Activated CD8-positive, alpha-beta memory T cell treated with anti-CD3 and anti-CD28 coated beads for 1 hour (primary cell): ENCODE measurements at places on chromosomes 7 and 10.

DNA sequence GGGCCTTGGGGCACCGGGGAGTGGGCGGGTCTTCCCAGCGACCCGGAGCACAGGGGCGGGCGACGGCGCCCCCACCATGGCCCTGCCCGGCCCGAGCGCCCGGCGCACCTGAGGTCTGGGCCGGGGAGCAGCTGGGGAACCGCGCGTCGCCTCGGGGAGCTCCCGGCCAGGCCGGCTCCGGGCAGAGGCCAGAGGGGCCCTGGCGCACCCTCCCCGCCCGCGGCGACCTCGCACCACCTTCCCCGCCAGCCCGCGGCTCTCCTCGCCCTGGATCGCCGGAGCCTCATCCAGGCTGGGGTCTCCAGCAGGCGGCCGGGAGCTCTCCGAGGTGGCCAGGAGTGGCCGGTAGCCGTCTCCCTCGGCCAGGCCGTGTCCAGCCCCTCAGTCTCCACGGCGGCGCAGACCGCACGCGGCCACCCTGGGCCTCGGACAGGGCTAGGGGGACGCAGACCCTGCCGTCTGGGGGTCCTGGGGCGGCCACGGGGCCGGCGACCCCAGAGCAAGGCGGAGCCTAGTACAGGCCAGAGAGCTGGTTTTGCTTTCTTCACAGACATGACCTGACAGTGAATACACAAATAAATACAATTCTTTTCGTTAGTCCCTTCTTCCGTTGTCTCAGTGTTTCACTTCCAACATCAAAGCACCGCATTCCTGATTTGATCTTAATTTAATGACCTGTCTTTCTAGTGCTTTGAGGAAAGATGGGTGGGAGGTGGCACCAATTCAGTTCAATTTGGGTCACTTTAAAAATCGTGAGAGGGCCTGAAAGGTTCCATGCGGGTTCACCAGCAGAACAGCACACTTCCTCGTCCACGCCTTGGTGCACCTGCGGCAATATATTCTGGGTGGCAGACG is 356.9 kb downstream of the DNAJB6 start:
- DNase-seq: no peak

- no peak for DNase-seq
These were observed 487.2 kb downstream of the RPS24 start for GRCh38 chr10:78520737-78521430.

DNA sequence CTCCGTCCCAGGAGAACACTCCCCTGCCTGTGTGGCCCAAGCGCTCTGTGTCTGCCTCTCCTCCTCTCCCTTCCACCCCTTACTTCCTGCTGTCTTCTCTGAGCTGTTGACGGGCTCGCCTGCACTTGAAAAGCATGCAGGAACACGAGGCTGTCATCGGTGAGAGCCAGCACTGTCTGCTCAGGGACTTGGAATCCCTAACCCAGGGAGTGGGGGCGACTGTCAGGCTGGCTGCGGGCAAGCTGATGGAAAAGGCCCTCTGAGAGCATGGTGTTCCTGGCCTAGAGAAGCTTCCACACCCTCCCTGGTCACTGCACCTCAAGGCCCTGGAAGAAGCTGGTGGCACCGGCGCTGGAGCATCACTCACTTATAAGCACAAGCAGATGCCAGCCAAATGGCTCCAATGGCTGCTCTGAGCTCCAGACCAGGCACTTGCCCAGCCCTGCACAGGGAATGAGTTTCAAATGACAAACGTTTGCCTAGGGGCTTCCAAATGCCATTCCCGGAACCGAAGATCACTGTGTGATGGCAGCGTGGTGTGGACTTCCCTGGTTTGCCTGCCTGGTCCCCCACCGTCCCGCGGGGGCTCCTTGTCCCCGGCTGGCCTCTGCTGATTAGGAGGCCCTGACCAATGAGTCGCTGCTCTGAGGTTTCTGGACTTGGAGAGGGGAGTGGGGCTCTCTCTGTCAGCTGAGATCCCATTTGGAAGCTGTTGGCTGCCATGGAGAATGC is 56.7 kb upstream of the EBF3 start:
- DNase-seq: no peak

DNA sequence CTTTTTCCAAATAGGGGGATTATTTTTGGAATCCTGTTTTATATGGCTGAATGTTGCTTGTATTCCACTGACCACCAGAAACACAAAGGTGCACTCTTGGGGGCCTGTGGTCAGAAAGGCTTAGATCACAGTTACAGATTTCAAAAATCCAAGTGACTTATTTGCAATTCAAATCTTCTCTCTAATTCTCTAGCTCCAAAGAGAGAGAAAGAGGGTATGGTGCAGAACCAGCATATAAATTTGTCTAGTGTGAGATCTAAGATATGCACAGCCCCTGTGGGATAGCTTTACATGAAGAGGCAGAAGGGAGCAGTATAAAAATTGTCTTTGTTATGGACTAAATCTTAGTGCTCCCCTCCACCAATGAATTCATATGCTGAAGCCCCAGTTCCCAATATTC is 1121.7 kb upstream of the CELF2 start:
- DNase-seq: no peak

DNA sequence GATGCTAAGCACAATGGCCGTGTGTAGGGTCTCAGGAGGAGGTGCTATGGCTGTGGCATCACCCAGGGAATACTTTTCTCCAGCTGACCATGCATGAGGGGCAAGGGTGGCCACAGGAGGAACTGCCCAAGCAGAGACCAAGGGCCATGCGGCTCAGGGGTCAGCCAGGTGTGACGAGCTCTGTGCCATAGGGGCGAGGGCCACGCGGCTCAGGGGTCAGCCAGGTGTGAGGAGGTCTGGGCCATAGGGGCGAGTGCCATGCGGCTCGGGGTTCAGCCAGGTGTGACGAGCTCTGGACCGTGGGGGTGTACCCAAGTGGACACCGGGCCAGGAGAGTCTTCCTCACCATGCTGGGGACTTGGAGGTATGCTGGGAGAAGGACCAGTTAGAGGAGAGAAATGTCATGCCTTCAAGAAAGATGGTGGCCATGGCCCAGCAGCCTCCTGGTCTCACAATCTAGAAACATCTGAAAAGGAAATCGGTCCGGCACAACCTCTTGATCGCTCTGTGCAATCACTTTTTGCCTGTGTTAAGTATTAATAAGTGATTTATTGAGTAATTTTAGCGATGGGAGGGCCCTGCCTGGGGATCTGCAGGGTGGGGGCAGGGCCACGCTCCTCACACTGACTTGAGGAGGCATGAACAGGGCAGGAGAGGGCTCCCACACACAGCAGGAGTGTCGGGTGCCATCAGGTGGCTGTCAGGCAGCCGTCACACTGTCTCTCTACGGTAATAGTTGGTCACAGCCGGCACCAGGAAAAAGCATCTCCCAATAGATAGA is 265.0 kb downstream of the ADARB2 start:
- no peak for DNase-seq

- no peak for DNase-seq
These were observed 67.6 kb upstream of the GSDME start for GRCh38 chr7:24824896-24825295.

DNA sequence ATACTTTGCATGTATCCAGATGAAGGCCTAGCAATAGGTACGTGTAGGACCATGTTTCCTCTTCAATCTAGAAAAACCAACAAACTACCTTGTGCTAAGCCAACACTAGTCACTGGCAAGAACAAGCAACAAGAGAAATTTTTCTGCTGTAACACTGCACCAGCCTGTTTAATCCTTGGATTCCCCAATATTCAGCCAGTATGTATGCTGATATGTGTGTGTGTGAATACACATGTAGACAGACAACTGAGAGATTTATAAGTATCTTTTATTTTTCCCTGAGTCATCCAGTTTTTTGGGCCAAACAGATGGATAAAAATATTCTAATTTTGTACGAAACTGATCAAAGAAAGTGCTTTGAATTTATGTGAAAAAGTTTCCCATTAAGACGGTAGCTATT is 26.2 kb downstream of the GLI3 start:
- DNase-seq: no peak

DNA sequence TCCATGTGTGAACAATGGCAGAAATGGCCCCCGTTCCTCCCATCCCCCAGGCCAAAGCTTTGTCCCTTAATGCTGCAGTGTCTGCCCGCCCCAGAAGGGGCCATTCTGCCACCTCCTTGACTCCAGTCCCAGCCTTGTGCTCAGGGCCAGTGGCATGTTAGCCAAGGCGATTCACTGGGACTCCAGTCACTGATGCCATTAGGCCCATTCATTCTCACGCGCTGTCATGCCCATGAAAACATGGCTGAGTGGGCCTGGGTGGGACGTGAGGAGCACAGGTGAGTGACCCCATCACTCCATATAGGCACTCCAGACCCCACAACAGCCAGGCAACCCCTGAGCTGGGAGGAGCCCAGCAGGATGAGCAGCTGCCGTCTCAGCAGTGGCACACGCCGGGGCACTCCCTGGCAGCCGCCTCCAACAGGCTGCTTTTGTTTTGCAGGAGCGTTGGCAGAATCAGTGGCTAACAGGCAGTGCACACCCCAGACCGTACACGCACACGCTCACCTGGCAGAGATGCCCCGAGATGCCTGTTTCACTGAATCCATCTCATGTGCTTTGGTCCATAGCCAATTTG is 79.5 kb downstream of the TCERG1L start:
- DNase-seq: no peak

- no peak for DNase-seq
These were observed 1.5 kb upstream of the FERD3L start for GRCh38 chr7:19146699-19147098.

- no peak for DNase-seq
These were observed 616.6 kb downstream of the XPNPEP1 start for GRCh38 chr10:109306698-109307097.

- no peak for DNase-seq
These were observed 1.8 kb downstream of the FRAT2 start for GRCh38 chr10:97332591-97333350.

GRCh38 chr7:120991581-120991980 is 3.1 kb downstream of the CPED1 start:
- no peak for DNase-seq

DNA sequence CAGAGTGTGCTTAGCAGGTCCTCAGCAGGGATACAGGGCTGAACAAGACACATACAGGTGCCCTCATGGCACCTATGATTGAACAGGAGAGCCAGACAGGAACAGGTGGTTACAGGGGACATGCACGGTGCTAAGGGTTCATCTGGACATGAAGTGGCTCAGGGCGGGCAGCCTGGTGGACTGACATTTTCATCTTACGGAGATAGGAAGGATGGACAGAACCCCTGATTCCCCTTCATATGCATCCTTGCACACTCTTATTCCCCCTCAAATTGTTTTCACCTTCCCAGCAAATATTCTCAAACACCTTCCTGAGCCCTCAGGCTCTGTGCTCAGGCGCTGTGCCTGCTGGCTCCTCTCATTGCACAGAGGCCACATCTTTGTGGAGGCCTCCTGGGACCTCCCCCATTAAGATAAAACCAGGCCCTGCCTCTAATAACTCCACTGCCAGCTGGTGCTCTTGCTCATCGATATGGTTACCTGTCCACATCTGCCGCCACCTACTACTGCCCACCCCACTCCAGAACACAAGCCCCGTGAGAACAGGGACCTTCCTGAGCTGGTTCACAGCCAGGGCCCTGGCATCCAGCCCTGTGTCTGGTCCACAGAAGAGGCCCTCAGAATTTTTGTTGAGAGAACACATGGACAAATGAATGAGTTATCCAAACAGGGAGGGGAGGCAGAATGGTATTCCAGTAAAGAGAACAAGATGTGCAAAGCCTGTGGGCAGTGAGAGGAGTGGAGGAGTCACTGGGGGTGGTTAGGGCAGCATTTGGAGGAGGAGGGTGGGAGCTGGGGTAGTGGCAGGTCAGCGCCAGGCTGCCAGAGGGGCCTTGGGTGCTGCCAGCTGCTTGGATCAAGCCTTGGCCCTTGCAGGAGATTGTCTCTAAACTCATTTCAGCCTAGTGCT is 68.9 kb upstream of the AQP1 start:
- DNase-seq: no peak

GRCh38 chr7:8226501-8226900 is 35.5 kb downstream of the ICA1 start:
- no peak for DNase-seq

GRCh38 chr7:45105588-45106188 is 5.8 kb downstream of the TBRG4 start:
- no peak for DNase-seq

DNA sequence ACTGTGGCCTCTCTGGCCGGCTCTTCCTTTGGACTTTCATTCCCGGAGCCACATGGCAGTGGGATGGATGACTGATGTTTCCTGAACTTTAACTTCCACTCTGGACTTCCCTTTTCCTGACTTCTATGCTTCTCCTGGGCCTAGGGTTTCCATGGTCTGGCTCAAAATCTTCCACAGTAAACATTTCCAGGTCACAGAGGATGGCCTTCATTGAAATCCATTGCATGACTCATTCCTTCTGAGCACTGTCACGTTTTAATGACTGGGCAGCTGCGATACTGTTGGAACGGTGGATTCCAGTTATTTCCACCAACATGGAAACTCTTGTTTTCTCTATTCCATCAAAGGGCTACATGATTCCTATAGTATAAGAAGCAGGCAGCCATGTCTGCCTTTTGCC is 24.4 kb upstream of the ZNF273 start:
- no peak for DNase-seq

DNA sequence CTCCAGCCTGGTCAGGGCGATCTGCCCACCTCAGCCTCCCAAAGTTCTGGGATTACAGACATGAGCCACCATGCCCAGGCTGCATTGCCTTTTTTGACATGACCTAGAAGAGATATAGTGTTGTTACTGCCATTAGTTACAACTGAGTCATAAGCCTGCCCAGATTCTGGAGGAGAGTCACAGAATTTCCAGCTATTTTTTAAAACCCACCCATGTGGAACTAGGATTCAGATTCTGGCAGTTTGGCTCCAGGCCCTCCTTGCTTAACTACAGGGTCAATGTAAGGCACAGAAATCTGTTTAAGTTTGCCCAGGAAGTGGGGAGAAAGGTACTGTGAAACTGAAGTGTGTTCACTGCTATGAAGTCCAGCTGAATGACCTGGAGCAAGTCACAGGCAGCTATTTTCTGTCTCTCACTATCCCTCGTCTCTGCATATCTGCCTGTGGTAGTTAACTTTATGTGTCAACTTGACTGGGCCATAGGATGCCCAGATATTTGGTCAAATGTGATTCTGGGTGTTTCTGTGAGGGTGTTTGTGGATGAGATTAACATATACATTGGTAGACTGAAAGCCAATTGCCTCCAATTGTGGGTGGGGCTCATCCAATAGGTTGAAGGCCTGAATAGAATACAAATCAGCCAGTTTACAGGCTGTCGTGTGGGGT is 8.4 kb upstream of the MARVELD1 start:
- DNase-seq: no peak

DNA sequence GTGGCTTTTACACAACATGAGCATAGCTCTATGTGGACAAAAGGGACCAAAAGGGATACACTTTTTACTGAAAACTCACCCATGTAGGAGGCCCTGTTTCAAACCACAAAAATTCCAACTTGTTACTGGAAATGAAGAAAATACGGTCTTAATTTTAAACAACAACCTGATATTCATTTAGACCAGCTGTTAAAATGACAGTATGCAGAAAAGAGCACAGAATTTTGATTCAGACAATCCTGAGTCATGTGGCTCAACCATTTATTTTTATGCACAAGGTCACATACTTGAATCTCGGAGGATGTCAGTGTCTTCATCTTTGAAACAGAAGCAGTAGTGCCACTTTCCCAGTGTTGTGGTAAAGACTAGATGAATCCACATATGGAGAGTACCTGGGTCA is 426.5 kb upstream of the NFE2L3 start:
- DNase-seq: no peak

- no peak for DNase-seq
These were observed 283.4 kb downstream of the CCDC3 start for GRCh38 chr10:12717981-12718707.

GRCh38 chr10:72056932-72057751 is 31.2 kb downstream of the SPOCK2 start:
- DNase-seq: no peak

- DNase-seq: no peak
These were observed 69.0 kb downstream of the TACC2 start for GRCh38 chr10:122057841-122058413.
